ENCODE measurements at places on chromosomes 11 and 22.

DNA sequence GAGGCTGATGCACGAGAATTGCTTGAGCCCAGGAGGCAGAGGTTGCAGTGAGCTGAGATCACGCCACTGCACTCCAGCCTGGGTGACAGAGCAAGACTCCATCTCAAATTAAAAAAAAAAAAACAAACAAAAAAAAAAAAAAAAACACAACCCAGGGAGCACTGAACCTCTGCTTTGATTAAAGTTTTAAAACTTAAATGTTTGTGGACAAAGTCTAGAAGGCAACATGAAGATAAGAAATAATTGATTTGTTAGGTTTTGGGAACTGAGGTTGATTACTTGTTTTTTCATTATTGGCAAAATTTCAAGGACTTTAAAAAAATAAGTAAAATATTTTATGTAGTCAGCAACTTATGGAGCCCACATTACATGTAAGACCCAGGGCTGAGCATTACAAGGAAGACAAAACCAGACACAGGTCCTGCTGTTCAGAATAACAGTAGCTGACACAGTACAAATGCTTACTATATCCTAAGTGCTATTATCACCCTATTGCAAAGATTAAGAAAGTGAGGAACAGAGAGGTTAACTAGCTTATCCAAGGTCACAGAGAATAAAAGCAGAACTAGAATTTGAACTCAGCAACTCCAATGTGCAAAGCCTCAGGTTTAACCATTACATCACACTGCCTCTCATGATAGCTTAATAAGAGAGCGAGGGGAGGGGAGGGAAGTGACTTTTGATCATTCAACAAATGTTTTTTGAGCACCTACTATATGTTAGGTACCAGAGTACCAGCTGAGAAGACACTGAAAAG lies 2.3 kb upstream of the CRY2 start:
- DNase-seq = no peak

- DNase-seq = no peak
Observed at GRCh38 chr22:20659258-20659657, 114.7 kb upstream of the SERPIND1 start.

DNA sequence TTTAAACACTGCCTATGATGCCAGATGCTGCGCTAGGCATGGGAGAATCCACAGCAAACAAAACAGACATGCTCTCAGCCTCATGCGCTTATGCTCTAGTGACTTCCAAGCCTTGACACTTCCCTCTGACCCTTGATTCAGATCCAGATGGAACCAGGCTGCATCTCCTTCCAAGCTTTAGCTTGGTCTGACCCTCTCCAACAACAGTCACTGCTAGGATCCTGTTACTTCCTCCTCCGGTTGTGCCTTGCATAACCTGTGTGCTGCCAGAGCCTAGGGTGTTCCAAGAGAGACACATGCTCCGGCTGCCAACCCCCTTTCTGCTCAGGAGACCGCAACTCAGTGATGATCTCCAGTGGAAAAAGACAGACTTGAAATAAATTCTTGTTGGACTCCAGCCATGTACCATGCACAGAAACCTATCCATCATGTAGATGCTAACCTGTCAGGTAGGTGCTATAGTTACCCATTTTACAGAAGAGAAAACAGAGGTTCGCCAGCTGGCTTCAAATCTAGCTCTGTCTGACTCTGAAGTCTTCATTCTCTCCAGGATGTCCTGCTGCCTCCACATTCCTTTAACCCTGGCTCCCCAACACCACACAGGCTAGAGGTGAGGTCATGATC lies 136.3 kb upstream of the TEAD1 start:
- DNase-seq = no peak

GRCh38 chr22:37193629-37194191 lies 5.7 kb upstream of the C1QTNF6 start:
- DNase-seq = no peak

DNA sequence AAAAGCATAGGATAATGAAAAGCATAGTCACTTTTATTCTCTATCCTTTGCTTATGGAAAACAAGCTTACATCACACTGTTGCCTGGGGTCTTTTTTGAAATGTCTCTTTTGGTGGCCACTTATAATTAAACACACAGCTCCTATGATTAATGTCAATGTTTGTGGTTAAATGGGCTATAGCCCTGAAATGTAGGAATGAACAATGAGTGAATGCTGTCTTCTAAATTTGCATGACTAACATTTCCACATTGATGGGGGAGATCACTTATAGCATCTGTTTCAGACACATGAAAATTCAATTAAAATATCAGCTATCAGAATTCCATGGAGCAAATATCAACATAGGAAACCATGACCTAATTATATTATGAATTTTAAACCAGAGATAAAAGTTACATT lies 171.4 kb upstream of the FAT3 start:
- DNase-seq = no peak

DNA sequence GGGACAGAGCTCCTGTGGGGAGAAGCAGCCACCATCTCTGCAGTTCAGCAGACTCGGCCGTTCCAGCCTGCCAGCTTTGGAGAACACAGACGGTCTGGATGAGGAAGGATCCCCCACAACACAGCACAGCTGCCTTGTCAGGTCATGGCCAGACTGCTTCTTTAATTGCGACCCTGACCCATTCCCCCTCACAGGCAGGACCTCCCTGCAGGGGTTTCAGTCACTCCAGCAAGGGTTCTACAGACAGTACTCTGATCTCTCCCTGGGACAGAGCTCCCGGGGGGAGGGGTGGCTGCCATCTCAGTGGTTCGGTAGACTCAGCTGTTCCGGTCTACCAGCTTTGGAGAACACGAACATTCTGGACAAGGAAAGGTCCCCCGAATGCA lies 173.5 kb downstream of the TTC28 start:
- no peak for DNase-seq

DNA sequence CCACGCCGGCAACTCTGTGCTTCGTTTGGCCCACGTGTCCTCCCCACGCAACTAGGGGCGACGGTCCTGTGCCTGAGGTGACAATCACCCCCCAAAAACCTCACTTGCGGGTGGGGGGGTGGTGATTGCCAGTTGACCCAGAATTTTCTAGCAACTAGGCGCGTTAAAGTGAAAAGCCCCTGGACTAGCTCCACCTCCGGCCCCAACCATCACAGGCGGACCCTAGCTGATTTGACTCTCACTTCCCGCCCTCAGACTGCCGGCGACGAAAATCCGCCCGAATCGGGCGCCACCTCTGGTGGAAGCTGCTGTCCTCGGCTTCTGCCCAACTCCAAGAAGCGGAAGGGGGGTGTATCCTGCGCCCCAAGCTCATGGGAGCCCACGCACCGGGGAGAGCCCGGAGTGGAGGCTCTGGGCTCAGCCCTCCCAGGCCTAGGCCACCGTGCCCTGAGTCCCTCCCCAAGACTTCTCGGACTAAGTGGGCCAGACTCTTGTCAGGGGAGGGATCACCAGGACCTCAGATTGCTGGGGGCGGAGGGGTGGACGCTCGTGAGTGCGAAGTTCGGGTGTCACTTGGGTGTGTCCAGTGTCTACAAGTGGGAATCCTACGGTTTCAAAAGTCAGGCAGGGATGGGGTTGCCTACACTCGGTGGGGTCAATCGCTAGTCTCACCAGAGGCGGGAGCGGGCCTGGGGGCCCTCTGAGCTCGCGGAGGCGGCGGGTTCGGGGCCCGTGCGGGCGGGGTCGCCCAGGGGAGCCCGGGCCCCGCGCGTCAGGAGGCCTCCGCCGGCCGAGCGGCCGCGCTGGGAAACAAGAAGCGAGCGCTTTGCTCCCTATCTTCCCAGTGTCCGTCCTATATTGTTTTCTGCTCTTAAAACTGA lies 12.3 kb downstream of the PAX6 start:
- DNase-seq = no peak

- DNase-seq = no peak
Observed at GRCh38 chr11:106827687-106828086, 190.6 kb downstream of the GUCY1A2 start.

- DNase-seq = no peak
Observed at GRCh38 chr11:87428266-87428665, 390.5 kb downstream of the TMEM135 start.

GRCh38 chr11:134244593-134244992 lies 8.6 kb downstream of the THYN1 start:
- DNase-seq = no peak

DNA sequence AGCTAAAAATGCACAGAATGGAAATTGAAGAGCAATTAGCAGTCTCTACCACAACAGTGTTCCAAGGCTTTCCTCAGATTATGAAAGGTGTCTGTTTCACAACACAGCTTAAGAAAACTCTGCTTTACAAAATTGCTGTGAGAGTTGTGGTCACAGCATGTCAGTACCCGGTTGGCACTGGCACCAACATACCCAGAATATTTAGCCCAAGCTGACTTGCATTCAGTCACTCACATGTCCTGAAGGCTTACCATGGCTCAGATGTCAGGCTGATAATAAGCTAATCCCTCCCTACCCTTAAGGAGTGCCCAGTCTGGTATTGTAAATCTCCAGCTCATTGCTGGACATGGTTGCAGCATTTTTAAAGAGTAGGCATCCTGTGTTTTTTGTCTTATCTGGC lies 14.9 kb downstream of the NCR3LG1 start:
- DNase-seq = no peak

DNA sequence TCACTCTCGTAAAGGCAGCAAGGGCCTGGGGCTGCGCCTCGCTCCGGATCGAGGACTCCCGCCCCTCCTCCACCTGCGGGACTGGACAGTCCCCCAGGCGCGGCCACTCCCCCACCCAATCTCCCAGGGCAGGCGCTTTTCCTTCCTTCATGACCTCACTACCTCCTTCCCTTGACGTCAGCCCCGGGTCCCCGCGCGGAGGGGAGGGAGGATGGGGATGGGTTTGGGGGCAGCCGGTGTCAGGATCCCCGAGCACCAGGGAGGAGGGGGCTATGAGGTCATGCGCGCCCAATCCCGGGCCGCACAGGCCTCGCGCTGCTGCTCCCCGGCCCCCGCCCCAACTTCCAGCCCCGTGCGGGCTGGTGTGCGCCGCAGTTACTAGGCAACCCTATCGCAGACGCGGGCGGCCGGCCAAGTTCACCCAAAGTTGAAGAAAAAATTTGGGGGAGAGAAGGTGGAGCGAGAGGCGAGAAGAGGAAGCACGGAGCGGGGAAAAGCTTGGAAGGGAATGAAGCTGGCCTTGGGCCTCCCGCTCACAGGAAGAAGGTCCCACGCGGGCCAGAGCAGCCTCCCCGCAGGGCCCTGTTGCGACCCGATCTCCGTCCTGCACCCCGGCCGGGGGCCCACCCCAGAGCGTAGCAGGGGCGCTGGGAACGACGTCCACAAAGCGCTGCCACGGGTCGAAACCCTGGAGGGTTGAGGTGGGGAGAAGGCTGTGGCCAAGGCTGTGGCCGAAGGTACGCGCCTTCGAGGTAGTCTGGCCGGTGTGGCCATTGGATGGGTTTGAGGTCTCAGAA lies 8.3 kb downstream of the WT1 start:
- DNase-seq = no peak

DNA sequence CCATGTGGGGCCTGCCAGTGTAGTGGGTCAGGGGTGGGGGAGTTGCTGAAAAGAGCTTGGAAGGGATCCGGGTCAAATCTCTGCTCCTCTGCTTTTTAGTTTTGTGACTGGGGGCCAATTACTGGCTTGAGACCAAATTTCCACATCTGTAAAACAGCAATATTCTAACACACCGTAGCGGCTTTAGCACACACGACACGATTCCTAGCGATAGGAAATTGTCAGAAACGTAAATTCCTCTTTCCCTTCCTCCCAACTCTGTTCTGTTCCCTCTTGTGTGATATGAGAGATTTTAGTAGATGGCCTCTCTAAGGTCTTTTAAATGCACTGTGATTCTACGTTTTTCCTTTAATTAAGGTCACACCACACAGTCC lies 71.9 kb downstream of the MICAL2 start:
- DNase-seq = no peak

DNA sequence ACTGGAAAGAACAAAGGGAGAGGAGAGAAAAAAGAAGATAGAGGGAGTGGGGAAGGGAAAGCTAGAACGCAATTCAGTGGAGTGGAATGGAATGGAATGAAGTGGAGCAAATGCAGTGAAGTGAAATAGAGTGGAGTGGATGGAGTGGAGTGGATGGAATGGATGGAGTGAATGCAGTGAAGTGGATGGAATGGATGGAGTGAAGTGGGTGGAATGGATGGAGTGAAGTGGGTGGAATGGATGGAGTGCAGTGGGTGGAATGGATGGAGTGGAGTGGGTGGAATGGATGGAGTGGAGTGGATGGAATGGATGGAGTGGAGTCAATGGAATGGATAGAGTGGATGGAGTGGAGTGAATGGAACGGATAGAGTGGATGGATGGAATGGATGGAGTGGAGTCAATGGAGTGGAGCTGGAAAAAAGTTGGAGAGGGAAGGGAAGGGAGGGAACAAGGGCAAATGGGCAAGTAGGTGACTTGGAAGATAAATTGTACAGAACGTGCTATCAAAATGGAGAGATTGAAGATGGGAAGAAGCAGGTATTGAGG lies 13.9 kb downstream of the IFITM10 start:
- DNase-seq = no peak

GRCh38 chr22:37155971-37156370 lies 6.3 kb upstream of the IL2RB start:
- no peak for DNase-seq

DNA sequence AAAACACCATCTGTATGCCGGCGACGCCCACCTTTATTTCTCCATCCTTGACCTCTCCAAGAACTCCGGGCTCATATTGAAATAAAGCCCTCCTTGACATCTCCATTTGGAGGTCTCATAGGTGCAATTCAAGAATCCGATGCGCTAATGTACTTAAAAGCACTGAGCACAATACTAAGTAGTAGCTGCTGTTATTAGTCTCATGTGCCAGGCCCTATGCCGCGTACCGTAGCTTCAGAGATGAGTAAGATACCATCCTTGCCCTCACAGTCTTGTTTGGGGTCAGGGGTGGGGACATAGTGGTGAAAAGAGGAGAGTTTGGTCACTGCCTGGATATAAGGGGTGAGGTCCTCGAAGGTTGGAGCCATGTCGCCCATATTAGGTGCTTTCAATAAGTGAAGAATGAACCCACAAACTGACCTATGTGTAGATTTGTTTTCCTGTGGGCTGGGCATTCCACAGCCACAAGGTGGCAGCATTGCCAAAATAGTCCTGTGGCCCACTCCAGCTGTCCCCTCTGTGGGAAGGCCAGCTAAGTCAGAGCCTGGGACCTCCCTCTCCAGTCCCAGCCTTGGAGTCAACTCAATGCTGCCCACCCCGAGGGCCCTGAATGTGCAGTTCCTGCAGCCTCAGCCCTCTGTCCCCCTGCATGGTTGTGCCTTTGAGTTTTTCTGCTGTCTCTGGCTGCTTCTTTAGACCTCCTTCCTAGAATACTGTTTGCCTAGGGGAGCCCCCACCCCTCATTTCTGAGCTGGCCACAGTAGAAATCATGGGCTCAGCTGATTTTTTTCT lies 6.5 kb downstream of the DCPS start:
- DNase-seq = no peak

GRCh38 chr11:9498457-9499078 lies 37.8 kb downstream of the ZNF143 start:
- no peak for DNase-seq

DNA sequence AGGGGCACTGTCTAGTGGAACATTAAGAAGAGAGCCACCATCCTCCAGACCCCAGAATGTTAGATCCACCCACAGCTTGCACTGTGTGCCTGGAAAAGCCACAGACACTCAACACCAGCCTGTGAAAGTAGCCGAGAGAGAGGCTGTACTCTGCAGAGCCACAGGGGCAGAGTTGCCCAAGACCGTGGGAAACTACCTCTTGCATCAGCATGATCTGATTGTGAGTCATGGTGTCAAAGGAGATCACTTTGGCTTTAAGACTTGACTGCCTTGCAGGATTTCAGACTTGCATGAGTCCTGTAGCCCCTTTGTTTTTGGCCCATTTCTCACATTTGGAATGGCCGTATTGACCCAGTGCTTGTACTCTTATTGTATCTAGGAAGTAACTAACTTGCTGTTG lies 115.9 kb upstream of the CCDC179 start:
- no peak for DNase-seq

- no peak for DNase-seq
Observed at GRCh38 chr11:74735365-74735928, 4.2 kb upstream of the CHRDL2 start.

All from NCI-H1417 treated with DMSO at 0.1 percent for 48 hours (cell line).